ENCODE measurements at places on chromosomes 3 and 15.

DNA sequence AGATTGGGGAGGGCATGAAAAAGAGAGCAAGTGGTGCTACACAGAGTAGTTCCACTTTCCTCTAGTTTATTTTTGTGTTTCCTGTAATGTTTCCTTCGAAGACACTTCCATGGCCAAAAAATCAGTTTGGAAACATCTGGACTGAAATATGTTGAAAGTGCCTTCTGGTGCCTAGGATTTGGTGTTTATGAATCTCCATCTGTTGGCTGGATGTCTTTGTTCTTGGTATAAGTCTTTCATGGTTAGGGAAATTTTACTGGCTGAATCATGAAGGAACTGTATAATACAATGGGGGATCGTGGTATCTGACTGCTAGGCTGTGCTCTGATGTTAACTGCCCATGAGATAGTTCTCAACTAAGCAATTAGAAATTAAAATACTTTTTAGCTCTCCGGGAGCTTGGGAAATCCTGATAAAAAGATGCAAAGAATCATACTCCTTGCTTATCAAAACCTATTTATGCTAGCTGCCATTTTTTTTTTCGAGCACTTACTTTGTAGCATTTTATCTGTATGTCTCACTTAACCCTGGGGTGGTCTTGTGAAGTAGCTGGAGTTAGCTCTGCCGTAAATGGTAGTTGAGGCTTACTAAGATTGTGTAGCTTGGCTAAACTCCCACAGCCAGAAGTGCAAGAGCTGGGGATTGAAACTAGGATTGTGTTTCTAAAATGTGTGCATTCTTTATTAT lies 21.9 kb downstream of the AKAP13 start:
- no peak for DNase-seq

DNA sequence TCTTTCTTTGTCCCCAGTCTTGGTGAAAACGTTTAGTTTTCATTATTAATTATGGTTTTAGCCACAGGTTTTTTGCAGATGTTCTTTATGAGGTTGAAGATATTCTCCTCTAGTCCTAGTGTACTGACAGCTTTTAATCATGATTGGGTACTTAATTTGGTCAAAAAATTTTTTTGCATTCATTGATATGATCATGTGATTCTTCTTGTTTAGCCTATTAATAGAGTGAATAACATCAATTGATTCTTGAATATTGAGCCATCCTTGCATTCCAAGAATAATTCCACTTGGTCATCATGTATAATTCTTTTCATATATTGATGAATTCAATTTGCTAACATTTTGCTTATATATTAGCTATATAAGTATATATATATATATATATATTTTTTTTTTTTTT lies 46.1 kb downstream of the IL16 start:
- DNase-seq = no peak

DNA sequence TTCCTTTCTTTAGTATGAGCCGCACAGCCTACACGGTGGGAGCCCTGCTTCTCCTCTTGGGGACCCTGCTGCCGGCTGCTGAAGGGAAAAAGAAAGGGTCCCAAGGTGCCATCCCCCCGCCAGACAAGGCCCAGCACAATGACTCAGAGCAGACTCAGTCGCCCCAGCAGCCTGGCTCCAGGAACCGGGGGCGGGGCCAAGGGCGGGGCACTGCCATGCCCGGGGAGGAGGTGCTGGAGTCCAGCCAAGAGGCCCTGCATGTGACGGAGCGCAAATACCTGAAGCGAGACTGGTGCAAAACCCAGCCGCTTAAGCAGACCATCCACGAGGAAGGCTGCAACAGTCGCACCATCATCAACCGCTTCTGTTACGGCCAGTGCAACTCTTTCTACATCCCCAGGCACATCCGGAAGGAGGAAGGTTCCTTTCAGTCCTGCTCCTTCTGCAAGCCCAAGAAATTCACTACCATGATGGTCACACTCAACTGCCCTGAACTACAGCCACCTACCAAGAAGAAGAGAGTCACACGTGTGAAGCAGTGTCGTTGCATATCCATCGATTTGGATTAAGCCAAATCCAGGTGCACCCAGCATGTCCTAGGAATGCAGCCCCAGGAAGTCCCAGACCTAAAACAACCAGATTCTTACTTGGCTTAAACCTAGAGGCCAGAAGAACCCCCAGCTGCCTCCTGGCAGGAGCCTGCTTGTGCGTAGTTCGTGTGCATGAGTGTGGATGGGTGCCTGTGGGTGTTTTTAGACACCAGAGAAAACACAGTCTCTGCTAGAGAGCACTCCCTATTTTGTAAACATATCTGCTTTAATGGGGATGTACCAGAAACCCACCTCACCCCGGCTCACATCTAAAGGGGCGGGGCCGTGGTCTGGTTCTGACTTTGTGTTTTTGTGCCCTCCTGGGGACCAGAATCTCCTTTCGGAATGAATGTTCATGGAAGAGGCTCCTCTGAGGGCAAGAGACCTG lies 13.2 kb downstream of the GREM1 start:
- peak; percentile 37 for DNase-seq

- DNase-seq = no peak
These were observed 77.5 kb upstream of the FBN1 start for GRCh38 chr15:48722764-48723661.

GRCh38 chr3:18405141-18405540 lies 20.0 kb downstream of the SATB1 start:
- DNase-seq = no peak

- no peak for DNase-seq
These were observed 435.0 kb downstream of the SHQ1 start for GRCh38 chr3:72413228-72413627.

- DNase-seq = no peak
These were observed 68.2 kb downstream of the RAB7A start for GRCh38 chr3:128794067-128794768.

DNA sequence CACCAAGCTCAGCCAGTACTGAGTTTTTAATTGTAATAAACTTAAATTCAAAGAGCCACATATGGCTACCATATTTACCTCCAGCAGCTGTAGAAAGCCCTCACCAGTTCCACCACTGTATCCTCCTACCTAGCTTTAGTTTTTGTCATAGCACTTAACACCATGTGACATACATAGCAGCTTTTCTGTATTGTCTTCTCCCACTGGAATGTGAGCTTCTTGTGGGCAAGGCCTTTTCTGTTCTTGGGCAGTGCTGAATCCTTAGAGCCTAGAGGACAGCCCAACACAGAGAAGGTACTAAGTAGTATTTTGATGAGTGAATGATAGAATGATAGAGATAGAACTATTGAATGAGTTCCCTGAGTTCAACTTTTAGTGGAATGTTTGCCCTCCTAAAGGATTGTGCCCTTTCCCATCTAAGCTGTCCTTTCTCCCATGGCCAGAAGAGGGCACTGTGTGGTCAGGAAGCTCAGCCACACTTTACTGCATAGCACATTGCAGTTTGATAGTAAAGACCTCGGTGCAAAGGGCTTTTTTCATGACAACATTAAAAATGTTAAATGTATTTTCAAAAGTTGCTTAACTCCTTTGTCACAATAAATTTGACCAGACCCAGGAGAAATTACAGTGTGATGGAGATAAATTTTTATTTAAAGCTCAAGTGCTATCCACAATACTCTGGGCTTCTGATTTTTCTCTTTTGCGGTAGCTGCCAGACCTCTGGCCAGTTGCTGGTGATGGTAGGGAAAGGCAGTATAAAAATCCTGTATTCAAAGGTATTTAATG lies 115.8 kb downstream of the GHSR start:
- peak; percentile 59 for DNase-seq

- no peak for DNase-seq
These were observed 284.2 kb downstream of the SV2B start for GRCh38 chr15:91384189-91384730.

DNA sequence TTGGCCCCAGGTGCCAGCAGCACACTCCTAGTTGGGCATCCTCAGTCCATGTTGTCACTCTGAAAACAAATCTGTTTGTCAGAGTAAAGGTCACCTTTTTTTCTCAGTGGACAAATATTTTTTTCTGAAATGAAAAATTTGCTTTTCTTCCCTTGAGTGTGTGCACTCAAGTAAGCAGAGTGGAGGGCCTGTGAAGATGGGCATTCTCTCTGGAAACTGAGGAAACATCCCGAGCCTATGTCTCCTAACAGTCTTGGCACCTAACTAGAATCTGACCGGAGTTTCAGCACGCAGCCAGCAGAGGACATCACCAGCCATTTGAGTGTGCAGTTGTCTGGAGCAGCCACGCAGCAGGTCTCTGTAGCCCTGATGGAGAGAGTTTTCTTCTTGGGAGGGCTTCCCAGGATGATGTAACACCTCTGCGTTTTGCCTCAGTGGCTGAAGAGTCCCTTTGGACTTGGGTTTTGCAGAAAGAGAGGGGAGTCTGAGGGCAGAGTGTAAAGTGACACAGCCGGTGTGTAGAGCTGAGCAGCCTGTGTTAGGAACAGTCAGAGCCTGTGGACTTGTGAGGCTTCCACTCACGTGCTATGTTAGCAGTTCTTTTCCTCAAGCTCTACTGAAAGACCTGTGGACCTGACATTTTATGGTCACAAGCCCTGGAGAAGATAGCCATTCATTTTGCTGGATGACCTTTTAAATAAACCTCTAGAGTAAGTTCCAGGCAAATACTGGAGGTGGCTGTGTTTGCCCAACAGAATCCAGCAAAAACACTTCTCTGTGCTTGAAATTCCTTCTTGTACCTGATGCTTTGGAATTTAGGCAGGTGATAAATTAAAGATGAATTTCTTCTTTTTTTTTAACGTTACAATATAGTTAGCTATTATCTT lies 51.6 kb downstream of the ABHD2 start:
- no peak for DNase-seq

DNA sequence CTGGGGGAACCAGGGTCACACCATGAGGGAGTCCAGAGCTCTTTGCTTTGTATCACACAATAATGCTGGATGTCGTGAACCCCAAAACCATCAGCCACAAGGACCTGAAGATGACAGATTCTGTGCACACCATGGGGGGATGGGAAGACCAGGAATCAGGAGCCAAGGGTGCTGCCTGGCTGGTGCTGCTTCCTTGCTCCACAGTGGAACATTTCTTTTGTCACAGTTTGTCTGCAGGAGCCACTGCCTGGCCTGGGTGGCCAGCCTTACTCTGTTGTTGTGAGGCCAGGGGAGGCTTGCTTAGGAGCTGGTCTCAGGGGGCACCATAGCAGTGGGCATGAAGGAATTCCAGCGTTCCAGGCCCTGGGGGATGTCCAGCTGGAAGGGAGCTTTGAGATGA lies 6.5 kb upstream of the TGM5 start:
- DNase-seq = peak; percentile 3

DNA sequence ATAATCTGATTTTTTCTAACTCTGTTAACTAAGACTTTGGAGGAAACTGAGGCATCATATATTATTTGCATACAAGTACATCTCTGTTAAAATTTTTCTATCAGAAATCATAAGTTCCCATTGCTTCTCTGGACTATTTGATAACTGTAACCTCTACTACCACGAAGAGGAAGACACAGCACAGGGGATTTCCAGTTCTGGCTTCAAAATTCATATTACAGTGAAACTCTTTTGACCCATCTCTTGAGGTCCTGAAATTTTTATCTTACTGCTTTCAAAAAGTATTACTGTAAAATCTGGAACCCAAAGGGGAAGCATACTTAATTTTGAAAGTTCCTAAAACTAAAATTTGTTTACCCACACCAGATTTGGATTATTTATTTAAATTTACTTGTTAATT lies 4.2 kb downstream of the PLSCR1 start:
- DNase-seq = no peak

GRCh38 chr3:115275896-115276295 lies 128.8 kb upstream of the ZBTB20 start:
- DNase-seq = no peak

DNA sequence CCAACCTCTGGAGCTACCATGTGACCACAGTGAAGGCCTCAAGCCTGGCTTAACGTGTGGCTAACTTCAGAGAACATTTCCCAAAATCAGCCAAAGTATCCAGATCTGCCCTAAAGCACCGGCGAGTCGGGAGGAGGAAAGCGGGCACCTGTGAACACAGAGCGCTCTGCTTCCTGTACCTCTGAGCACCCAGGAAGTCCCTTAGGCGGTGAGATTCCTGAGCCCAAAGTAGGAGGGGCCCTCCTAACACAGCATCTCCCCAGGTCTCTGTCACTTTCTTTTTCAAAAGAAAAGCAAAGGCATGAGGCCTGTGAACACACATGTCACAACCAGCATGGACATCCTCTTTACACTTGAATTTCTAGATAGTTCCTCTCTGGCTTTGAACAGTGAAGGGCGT lies 944 bp upstream of the EIF4E3 start:
- DNase-seq = peak; percentile 57

- DNase-seq = no peak
These were observed 34.9 kb downstream of the FLNB start for GRCh38 chr3:58042947-58043707.

- no peak for DNase-seq
These were observed 42.3 kb downstream of the PSMD6 start for GRCh38 chr3:63980830-63981498.

GRCh38 chr15:40282147-40282868 lies 556 bp downstream of the ANKRD63 start:
- peak; percentile 79 for DNase-seq

GRCh38 chr3:107740992-107741896 lies 218.5 kb downstream of the BBX start:
- no peak for DNase-seq

- no peak for DNase-seq
These were observed 460 bp upstream of the ZMAT3 start for GRCh38 chr3:179072100-179072438.

- DNase-seq = no peak
These were observed 170.8 kb downstream of the ALCAM start for GRCh38 chr3:105537371-105538080.

- DNase-seq = no peak
These were observed 114.1 kb downstream of the DCLK3 start for GRCh38 chr3:36650271-36650671.

DNA sequence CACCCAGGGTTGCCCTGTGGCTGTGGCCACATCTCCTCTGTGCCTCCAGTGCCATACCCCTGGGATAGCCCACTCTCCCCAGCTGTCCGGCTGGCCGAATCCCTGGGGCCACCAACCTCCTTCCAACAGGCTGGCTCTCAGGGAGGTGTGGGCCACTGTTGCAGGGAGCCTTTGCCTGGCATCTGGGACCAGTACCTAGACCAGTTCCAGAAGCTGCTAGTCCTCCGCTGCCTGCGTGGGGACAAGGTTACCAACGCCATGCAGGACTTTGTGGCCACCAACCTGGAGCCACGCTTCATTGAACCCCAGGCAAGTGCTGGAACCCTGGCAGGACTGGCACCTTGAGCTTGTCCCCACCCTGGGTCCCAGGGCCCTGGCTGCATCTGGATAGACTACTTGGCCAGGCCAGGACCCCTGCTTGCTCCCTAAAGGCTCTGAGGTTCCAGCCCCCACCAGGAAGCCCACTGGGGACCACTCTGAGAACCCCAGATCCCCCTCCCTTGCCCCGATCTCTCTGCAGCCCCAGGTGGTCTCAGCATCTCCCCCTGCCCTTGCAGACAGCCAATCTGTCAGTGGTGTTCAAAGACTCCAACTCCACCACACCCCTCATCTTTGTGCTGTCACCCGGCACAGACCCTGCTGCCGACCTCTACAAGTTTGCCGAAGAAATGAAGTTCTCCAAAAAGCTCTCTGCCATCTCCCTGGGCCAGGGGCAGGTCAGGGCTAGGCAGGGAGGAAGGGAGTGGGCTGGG lies 50.0 kb downstream of the SEMA3G start:
- no peak for DNase-seq

- DNase-seq = no peak
These were observed 322.2 kb upstream of the SATB1 start for GRCh38 chr3:18747383-18747782.

Measured in activated T-cell treated with anti-CD3 and anti-CD28 coated beads, Interleukin-2, amount 50 U/mL, for 48 hours (primary cell).